AG20443 (cell line): ENCODE measurements at places on chromosomes 1 and 21.

GRCh38 chr1:205001162-205001561 lies 41.9 kb upstream of the CNTN2 start:
- DNase-seq: no peak

GRCh38 chr1:214581785-214582184 lies 21.2 kb upstream of the CENPF start:
- DNase-seq: peak; percentile 68

DNA sequence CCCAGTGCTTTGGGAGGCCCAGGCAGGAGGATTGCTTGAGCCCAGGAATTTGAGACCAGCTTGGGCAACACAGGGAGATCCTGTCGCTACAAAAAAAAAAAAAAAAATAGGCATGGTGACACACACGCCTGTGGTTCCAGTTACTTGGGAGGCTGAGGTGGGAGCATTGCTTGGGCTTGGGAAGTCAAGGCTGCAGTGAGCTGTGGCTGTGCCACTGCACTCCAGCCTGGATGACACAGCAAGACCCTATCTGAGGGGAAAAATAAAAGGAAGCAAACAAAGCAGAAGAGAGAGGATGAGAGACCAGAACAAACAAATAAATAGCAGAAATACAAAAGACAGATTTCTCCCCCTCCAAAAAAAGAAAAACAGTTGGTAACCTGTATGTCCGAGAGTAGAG lies 34.0 kb downstream of the MTF2 start:
- no peak for DNase-seq

DNA sequence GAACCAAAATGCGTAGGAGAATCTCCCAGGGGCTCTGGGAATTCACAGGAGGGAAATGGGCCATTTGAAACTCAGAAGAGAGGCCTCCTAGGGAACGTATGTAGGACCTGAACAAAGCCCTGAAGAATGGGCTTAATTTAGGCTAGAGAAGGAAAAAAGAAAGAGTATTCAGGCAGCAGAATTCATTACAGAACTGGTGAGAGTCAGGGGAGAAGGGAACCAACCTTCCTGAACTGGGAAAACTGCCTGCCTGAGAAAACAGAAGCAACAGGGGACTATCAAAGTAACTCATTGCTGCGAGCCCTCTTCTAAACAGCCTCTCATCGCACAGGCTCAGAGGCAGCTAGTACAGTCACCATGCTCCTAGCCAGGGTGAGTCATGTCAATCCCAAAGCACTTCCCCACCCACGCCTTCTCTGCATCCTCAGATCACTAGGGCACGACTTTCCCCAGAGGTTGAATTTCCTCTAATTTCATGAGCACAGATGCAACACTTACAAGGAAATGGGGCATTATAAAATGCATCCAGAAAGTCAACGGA lies 98.1 kb downstream of the ADSS2 start:
- DNase-seq: peak; percentile 94

DNA sequence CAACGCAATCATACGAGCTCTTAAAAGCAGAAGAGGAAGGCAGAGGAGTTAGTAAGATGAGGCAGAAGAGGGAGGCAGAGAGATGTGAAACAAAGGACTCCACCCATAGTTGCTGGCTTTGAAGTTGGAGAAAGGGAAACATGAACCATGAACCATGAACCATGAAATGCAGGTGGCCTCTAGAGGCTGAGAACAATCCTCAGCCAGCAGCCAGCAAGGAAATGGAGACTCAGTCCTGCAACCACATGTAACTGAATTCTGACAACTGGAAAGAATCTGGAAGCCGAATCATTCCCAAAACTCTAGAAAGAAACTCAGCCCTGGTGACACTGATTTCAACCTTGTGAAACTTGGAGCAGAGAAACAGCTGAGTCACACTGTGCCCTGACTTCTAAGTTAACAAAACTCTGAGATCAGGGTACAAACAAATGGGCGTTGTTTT lies 10.1 kb downstream of the DIPK1A start:
- DNase-seq: peak; percentile 69

GRCh38 chr1:248621770-248622169 lies 13.1 kb downstream of the OR2T11 start:
- no peak for DNase-seq

GRCh38 chr1:146039844-146040194 lies 18.3 kb upstream of the HJV start:
- no peak for DNase-seq

DNA sequence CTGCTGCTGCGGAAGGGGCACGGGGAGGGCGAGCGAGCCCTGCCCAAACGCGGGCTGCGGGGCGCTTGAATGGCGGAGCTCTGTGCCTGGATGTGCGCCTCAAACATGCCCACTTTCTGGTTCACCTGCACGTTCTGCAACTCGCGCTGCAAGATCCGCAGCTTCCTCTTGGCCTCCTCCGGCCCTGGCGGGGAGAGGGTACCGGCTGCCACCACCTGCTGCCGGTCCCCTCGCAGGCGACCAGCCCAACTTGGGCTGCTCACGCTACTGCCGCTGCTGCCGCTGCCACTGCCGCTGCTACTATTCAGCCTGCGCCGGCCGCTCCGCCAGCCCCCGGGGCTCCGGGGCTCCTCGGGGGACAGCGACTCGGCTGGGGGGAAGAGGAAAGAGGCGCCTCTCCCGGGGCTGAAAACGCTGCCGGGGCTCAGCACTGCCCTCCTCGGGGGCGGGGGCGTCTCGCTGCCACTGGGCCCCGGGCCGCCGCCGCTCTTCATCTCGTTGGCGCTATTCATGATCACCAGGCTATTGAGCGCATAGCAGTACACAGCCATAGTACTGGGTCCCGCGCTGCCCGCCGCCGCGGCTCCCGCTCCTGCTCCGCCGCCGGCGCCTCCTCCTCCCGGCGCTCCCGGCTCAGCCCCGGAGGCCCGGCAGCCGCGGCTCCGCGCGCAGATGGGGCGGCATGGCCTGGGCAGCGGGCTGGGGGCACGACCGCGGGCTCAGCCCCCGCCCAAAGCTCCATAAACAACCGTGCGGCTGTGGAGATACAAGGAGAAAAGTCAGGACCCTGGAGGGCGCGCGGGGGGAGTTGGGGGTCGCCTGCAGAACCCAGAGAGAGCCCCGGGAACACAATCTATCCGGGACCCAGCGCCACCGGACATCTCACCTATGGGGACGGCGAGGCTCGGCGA lies 1.9 kb downstream of the ITPKB start:
- DNase-seq: peak; percentile 65

GRCh38 chr1:44894591-44894990 lies 51.5 kb upstream of the PTCH2 start:
- DNase-seq: peak; percentile 40

- DNase-seq: no peak
These were observed 1823.9 kb downstream of the PLA2G4A start for GRCh38 chr1:188652678-188653077.

GRCh38 chr1:210251680-210252490 lies 19.3 kb downstream of the SERTAD4 start:
- no peak for DNase-seq

- no peak for DNase-seq
These were observed 838.6 kb downstream of the LTN1 start for GRCh38 chr21:28154121-28154520.

- no peak for DNase-seq
These were observed 50.4 kb downstream of the RAP1GAP start for GRCh38 chr1:21618561-21619374.

- no peak for DNase-seq
These were observed 6.5 kb downstream of the TMEM54 start for GRCh38 chr1:32894681-32895080.

- DNase-seq: no peak
These were observed 5.6 kb downstream of the CRCT1 start for GRCh38 chr1:152519851-152520250.

- no peak for DNase-seq
These were observed 59.9 kb downstream of the UBE2U start for GRCh38 chr1:64263335-64263734.

DNA sequence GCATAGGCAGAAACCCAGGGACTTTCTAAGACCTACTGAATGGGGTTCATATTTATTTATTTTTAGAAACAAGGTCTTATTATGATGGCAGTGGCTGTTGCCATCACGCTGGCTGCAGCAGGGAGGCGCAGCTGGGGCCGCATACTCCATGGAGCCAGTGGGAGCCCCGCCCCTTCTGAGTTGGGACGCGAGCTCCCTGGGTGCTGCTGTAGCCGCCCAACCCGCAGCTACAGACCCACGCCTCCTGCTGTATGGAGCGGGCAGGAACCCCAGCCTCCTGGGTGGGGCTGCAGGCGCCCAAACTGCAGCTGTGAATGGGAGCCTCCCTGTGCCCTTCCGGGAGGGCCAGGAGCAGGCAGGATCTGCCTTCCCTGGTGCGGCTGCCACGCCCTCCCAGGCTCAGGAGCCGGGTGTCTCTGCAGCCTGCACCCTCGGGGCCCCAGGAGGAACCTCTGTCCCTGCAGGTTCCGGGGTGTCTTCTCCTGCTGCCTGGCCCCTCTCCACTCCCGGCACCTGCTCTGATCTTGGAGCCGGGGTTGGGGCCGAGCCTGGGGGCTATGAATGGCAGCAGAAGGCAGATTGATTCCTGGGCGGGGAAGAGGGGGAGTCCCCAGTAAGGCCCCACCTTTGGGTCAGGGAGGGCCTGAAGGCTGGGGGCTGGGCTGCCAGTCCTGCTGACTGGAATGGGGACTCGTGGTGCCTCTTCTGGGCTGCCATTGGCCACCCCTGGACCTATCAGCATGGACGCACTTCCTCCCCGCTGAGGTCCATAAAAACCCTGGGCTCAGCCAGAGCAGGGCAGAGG lies 66.5 kb upstream of the LRRN2 start:
- DNase-seq: no peak

DNA sequence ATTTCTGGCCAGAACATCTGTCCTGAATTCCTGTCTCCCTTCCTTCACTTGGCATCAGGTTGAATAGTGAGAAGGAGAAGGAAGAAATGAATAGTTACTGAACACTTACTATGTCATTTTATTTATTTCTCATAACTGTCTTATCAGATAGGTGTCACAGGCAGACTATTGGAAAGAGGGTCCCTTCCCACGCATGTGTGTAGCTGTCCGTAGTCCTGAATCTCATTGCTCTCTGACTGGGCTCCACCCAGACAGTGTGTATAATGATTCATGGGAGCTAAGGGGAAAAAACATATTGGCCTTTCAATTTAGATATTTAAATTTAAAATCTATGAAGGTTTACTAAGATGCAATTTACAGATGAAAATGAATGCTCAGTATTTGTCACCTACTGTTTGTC lies 86.1 kb downstream of the OMA1 start:
- peak; percentile 31 for DNase-seq

DNA sequence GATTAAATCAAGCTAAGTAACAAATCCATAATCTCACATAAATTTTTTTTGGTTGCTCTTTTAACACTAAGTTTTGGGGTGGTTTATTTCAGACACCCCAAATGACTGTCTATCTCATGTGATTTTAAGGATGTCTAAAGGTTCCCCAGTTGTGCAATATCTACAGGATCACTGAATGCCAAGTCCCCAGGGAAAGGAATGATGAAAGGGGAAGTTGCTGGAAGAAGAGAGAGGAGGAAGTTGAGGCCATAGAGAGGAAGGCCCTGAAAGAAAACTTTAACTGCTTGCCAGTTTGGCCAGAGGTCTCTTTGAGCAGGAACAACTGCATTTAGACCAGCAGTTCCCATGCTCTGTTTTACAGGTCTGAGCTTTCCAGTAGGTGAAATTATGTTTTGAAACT lies 27.5 kb upstream of the SLC19A2 start:
- no peak for DNase-seq
